T-helper 17 cell (primary cell): ENCODE measurements at places on chromosomes 16 and 17.

- DNase-seq = no peak
These were observed 28.3 kb downstream of the NPLOC4 start for GRCh38 chr17:81608605-81609004.

GRCh38 chr17:18229771-18230170, 4.3 kb downstream of the LLGL1 start:
- no peak for DNase-seq

GRCh38 chr17:74268558-74268957, 5.5 kb upstream of the DNAI2 start:
- no peak for DNase-seq

GRCh38 chr16:14344292-14344691, 273.2 kb downstream of the MRTFB start:
- DNase-seq = no peak

DNA sequence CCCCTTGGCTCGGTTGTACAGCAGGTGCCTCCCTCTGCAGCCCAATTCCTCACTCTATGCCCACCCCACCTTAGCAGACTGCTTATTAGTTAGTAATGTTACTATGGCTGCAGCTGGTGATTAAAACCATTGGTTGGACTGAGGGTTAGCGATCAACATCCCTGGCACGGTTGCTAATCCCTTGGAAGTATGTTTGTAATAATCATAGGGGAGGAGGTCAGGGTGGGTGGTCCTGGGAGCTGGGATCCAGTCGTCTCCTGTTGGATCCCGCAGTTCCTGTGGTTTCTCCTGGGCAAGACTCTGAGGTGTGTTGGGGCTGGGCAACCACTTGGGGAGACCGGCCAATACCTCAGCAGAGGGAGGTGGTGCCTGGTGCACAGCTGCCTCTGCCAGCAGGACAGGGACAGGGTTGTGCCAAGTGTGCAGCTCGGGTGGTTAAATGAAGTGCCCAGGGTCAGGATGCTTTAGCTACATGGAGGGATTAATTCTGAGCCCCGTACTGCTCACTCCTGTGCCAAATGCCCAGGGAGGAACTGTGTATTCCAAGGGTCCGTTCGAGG, 38.0 kb downstream of the FZD2 start:
- no peak for DNase-seq
